ENCODE measurements at places on chromosomes 11 and 22.

- DNase-seq: no peak
Measured at GRCh38 chr11:14424096-14424495, 65.1 kb upstream of the RRAS2 start.

- DNase-seq: no peak
Measured at GRCh38 chr22:18024956-18025720, 777 bp upstream of the MICAL3 start.

GRCh38 chr11:6191742-6192141, 7.3 kb upstream of the OR52W1 start:
- no peak for DNase-seq

GRCh38 chr11:28849053-28849452, 740.9 kb downstream of the METTL15 start:
- no peak for DNase-seq

DNA sequence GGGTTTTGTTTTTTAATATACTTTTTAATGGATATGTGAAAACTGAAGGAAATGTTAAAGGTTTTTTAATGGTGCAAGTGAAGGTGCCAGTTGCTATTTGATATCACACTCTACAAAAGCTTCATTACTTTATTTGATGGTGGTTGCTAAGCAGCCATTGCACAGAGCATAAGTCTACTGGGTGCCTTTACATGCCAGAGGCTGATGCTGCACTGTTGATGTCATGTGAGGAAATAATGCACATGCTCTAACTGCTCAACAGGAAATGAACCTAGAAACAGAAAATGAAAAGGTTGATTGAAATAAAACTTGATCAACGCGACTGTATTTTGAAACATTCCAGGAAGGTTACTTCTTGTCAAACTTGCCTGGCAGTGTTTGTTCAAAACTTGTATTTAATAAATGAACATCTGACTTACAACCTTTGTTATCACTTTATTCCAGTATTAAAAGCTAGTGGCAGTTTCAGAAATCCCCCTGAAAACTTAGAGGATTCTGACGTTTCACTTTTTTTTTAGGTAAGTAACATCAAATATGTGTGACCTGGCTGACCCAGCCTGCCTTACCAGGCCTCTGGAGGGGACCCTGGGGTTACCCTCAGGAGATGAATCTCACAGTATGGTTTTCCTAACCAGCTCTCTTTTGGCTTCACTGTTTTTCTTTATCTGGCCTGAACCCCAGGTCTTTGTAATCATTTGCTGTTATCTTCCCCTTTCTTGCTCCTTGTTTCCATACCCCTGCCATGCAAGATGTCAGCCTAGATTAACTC, 2.4 kb upstream of the ATP5MG start:
- peak; percentile 24 for DNase-seq

- DNase-seq: no peak
Measured at GRCh38 chr11:76443268-76443980, 1.4 kb upstream of the EMSY start.

DNA sequence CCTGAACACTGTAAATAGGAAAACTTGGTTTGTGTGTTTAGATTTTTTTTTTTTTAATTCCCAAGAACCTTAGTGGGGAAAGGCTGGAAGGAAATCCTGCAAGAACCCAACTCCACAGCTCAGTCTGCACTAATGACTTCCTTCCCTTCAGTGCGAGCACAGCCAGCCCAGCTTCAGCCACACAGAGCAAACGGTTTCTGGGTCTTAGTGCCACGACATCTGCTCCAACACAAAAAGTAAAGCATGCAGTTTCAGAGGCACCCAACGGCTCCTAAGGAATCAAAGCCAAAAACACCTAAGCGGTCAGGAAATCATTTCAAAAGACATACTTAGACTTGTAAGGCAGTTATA, 236.1 kb downstream of the TTC28 start:
- DNase-seq: no peak

GRCh38 chr11:131629925-131630540, 259.6 kb downstream of the NTM start:
- no peak for DNase-seq

GRCh38 chr22:25390297-25391240, 171.1 kb downstream of the CRYBB2 start:
- DNase-seq: no peak

DNA sequence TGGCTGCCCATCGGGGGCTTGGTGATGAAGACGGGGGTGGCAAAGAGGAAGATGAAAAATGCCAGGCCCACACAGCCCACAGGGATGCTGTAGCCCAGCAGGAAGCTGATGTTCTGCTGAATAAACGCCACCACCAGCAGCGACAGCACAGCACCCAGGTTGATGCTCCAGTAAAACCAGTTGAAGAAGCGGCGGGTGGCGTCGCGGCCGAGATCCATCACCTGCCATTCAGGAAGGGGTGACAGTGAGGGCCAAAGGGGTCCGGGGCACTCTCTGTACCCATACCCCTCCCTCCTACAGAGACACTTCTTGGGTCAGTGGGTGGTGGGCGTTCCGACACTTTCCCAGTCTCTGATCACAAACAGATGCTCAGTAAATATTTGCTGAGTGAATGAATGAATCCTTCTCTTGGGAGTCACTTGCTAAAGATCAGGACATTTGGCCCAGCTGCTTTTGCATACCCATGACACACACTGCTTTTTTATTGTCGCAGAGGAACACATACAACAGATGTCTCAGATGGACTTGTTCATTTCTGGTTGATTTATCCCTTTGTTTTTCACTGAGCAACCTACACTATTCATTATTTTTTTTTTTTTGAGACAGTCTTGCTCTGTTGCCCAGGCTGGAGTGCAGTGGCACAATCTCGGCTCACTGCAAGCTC, 5.2 kb downstream of the SLC15A3 start:
- DNase-seq: no peak

GRCh38 chr11:44957040-44957515, 6.4 kb upstream of the TP53I11 start:
- no peak for DNase-seq

GRCh38 chr22:31099386-31099785, 8.0 kb downstream of the SELENOM start:
- no peak for DNase-seq

DNA sequence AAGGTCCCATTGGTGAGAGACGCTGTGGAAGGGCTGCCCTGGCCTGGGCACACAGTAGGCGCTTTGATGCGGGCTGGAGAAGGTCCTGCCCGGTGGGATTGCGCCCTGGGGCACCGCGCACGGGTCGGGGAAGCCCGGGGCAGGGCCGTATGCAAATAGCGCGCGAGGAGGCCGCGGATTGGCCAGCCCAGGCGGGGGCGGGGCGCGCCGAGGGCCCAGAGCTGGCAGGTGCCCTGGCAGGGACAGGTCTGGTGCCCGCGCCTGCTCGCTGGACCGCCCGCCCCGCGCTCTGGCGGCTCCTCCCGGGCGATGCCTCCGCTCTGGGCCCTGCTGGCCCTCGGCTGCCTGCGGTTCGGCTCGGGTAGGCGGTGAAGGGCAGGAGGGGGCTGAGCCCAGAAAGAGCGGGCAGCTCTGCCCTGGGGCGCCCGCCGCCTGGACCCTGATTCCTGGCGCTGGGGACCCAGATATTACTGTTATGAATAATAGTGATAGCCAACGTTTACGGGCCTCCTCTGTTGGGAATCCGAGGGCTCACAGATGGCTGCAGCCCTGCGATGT, at the start of gene UPK3A:
Gene UPK3A (plus strand): TSS at position 245 of the 558 bp plus-strand sequence. CDS start 65 bp downstream, at position 310.
- DNase-seq: no peak

GRCh38 chr11:34236572-34236971, 121.2 kb downstream of the ABTB2 start:
- no peak for DNase-seq

DNA sequence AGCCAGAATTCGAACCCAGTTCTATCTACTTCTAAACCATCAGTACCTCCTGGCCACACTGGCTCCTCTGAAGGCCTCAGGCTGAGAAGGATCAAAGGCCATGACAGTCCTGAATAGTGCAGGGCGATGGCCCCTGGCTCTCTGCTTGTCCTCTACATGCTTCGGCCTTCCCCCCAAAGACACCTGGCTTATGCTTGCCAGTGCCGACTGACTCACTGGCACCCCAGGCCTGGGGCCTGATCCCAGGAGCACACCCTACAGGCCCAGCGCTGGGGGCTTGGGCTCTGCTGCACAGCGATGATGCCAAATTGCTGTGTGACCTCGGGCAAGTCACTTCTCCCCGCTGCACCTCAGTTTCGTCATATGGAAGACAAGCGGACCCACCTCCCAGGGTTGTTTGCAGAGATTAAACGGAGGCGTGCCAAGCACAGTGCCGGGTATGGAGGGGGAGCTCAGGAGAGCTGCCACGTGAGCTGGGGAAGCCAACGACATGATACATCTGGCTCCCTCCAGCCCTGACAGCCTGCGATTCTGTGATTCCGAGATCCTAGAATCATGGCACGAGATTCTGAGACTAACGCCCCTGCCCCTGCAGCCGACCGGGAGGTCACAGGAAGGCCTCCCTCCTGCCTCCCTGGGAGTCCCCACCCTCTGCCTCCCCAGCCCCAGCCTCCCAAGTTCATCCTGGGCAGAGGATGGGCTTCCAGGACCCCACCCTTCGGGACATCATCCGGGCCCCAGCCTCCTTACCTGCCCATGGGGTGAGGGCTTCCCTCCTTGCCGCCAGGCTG, 1.0 kb downstream of the SSTR3 start:
- DNase-seq: no peak

GRCh38 chr11:127027789-127028188, 27.2 kb upstream of the KIRREL3 start:
- no peak for DNase-seq

DNA sequence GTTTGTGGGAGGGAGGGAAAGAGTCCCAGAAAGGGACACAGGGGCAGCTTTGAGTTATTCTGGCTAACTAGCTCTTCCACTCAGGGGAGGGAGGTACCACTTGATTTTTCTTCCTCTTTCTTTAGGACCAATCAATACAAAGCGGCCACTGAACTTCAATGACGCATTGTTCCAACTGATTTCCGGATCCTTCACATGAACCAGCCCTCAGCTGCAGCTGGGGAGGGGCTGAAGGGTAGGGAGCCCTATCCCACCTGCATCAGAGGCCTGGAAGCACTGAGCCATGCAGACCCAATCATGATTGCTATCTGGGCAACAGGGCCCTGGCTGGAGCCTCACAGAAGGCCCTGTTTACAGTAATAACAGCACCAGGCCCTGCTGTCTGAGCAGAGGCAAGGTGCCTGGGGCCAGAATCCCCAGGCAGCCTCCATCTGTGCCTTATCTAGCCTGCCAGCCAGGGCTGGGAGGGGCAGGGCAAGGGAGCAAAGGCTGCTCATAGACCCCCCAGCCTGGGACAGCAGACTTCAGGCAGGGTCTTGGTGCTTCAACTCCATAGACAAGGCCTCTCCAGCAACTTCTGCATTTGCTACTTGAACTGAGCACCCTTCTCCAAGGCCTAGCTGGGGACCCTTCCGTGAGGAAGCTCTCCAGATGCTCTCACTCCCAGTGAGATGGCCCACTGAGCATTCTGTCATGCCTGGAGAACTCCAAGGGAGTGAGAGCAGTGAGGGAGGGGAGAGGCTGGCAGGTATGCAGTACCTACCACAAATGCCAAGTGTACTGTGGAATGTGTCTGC, 22.5 kb downstream of the CLPB start:
- DNase-seq: no peak

- DNase-seq: no peak
Measured at GRCh38 chr11:25860677-25861450, 471.1 kb upstream of the ANO3 start.

DNA sequence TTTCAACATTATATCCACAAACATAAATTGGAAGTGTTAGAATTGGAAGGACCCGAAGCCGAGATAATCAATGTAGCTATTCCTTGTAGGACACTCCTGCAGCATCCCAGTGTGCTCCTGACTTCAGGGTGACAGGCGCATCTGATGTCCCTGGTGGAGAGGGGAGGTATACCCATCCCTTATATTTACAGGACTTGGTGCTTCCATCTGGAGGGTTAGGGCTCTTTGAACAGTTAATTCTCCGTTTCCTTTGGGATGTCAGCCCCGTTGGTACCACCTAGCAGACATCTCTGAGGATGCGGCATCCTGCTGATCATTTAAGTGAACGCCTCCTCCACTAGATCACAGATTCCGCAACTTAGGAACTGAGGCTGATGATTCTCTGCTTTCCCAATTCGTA, 451.3 kb downstream of the OPCML start:
- DNase-seq: no peak

- no peak for DNase-seq
Measured at GRCh38 chr11:122071709-122072202, 44.3 kb downstream of the BLID start.
